Effector memory CD8-positive, alpha-beta T cell (primary cell): ENCODE measurements at places on chromosomes 1 and 21.
A peak's percentile ranks its signal among the peaks of the same experiment; 100 is the strongest.

GRCh38 chr1:1189111-1189510, 15.4 kb downstream of the TTLL10 start:
- no peak for DNase-seq

- DNase-seq = no peak
Measured at GRCh38 chr1:14067711-14068110, 367.7 kb downstream of the PRDM2 start.

DNA sequence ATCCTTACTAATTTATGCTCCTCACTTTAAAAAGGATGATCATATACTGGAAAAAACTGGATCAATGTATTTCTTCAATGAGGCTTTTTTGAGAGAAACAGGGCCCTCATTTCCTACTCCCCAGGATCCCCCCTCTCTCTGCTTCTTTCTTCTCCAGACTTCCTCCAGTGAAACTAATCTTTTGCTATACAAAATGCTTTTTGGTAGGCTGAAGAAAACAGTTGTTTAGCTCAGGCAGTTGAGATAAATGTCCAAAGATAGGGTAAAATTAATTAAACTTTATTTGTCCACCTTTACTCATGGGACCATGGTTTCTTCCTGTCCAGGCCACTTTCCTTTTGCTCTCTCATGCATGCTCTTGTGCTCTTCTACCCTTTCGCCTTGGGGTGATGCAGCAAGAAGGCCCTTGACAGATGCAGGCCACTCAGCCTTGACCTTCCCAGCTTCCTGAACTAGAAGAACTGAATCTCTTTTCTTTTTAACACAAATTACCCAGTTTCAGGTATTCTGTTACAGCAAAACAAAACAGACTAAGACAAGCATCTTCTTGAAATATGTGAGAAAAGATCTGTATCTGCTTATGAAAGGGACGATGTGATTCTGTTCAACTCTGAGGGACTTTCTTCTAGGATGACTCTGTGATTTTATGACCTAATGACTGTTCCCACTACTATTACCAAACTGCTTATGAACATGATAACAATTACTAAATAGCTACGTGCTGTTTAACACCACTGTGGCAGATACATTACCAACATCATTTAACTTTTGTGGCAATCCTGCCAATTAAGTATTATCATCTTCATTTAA, 63.7 kb downstream of the NVL start:
- no peak for DNase-seq

DNA sequence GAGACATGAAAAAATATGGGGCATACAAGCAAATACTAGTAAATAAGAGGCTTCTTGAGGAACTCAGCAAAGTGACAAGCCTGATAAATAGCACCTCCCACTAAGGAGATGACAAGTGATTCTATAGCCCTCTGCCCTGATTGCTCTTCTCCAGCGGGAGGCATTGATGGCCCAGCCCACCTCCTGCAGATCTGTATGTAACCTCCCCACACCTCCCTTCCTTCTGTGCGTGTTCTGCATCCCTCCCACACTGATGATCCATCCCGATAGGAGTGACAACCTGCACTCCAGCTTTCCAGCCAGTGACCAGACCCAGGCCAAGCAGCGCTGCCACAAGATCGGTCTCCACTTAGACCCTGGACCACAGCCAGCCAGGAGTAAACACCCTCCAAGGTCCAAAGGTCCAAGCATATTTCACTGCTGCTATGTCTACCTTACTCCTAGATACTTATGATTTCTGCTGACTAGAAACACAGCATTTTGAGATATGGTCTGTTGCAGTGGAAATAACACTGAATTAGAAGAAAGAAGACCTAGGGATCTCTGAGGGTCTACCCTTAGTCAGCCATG, 176.1 kb downstream of the BRINP2 start:
- DNase-seq = no peak

DNA sequence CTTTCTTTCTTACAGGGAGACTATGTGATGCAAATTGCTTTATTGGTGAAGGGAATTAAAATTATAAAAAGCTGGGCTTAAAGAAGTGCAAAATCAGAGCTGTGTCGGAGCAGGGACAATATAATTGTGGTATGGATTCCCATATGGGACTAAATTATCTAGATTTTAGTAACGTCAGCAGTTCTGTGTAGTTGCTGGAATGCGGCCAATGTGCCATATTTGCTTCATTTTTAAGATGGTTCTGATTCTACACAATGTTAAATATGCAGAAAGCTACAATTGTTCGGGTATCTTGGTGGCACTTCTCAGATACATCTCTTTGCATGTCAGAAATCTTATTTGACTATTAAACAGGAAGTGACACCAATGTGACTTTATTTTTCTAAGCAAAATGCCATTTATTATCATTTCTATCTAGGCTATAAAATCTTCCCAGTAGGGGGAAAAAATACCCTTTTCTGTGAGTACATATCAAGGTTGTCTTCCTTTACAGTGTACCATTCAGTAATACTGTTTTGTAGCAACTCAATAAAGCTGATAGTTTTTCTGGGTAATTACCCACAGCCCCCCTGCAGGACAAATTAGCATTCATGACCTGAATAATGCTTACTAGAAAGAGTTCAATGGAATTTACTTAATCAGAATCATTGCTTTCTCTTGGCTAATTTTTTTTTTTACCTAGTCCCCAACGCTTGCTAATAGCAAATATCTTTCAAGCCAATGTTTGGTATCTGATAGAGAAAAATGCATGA, 288.3 kb upstream of the ADGRL2 start:
- no peak for DNase-seq

- no peak for DNase-seq
Measured at GRCh38 chr1:203135636-203136305, 8.2 kb downstream of the ADORA1 start.

GRCh38 chr1:19869929-19870328, 12.3 kb upstream of the OTUD3 start:
- no peak for DNase-seq

DNA sequence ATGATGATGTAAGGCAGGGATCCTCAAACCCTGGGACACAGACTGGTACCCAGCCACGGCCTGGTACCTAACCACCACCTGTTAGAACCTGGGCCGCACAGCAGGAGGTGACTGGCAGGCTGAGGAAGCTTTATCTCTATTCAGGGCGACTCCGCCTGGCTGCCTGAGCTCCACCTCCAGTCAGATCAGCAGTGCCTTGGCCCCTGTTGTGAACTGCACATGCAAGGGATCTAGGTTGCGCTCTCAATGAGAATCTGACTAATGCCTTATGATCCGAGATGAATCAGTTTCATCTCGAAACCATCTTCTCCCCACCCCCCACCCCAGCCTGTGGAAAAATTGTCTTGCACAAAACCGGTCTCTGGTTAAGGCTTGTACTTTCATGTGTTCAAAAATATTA, 4.2 kb downstream of the RNPC3 start:
- no peak for DNase-seq

GRCh38 chr1:151995774-151996173, 2.1 kb upstream of the S100A10 start:
- no peak for DNase-seq

DNA sequence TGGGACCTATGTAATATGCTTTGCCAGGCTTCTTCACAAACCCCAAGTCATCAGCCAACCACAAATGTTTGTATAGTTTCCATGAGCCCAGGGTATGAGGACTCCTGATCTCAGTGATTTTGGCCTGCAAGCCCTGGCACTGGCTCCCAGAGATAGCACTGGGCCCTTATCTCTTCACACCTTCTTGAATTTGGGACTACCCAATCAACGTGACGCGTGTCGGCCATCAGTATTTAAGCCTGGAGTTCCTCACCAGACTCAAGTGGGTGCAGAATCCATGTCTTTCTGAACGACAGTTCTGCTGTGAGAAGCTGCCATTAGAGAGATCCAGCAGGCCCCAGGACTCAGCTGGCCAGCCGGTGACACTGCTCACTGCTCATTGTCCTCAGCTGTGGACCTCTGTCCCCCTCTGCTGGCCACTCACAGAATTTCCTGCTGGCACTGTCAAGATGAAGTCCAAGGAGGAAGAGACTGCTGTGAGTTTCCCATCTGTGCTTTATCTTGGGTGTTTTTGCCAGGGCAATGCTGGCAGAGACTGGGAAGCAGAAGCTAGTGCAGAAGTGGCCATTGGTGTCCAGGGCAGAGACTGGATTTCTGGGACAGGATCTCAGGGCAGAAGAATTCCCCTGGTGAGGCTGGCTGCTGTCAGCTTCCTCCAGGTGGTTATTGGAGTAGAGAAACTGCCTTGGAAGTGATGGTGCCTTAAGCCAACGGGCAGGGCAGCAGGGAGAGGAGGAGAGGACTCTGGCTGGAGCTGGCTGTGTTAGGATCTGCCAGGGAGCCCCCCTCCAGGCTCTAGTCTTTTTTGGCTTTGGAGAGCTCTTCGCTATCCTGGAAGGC, 28.4 kb downstream of the TMCC2 start:
- peak; percentile 81 for DNase-seq

- no peak for DNase-seq
Measured at GRCh38 chr1:62937634-62938296, 153.8 kb downstream of the ATG4C start.

GRCh38 chr1:110170766-110171733, 20.8 kb downstream of the SLC6A17 start:
- no peak for DNase-seq

DNA sequence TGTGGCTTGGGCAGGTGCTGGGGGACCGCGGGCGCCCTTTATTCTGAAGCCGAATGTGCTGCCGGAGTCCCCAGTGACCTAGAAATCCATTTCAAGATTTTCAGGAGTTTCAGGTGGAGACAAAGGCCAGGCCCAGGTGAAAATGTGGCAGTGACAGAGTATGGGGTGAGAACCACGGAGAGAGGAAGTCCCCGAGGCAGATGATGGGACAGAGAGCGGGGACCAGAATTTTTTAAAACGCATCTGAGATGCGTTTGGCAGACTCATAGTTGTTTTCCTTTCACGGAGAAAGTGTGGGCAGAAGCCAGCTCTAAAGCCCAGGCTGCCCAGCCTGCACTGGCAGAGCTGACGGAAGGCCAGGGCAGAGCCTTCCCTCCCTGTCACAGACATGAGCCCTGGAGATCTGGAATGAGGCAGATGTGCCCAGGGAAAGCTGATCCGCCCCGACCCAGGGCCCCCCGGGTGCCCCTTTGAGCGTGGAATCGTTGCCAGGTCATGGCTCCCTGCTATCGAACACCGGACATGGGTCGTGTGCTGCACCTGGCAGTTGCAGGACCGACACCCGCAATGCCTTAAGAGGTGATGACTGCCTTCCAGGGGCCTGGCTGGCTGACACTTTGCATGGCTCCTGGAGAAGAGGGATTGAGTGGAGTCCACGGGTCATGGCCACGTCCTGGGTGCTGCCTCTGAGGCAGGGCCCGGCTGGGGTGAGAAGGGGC, 6.5 kb upstream of the SLX9 start:
- DNase-seq = no peak

DNA sequence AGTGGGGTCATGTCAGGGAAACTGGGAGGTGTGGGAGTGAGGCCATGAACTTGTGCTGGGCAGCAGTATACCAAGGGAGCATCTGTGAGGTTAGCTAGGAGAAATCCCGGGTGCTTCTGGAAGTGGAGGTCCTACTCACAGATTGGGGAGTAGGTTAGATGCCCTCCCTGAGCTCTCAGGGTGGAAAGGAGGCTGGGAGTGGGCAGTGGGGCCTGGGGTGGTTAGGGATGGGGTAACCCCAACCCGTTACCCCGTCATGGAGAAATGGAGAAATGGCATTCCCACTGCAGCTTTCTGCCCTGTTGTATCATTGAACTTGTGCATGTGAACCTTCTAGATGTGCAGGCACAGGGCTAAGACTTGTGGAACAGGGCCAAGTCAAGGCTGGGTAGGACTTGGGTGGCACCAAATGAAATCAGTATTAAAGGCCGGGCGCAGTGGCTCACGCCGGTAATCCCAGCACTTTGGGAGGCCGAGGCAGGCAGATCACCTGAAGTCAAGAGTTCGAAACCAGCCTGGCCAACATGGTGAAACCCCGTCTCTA, 27.2 kb downstream of the EXOC8 start:
- DNase-seq = no peak

DNA sequence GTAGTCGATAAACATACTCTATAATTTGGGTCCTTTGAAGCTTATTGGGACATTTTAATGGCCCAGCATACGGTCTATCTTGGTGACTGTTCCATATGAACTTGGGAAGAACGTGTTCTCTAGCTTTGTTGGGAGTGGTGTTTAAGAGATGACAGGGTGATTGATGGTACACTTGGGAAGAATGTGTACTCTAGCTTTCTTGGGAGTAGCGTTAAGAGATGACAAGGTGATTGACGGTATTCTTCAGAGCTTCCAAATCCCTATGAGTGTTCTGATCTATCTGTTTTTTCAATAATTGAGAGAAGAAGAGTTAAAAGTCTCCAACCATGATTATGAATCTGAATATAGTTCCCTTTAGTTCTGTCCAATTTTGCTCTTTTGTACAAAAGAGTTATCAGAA, 9.4 kb downstream of the NPHP4 start:
- no peak for DNase-seq

GRCh38 chr1:10965546-10966226, 46.8 kb upstream of the TARDBP start:
- no peak for DNase-seq

DNA sequence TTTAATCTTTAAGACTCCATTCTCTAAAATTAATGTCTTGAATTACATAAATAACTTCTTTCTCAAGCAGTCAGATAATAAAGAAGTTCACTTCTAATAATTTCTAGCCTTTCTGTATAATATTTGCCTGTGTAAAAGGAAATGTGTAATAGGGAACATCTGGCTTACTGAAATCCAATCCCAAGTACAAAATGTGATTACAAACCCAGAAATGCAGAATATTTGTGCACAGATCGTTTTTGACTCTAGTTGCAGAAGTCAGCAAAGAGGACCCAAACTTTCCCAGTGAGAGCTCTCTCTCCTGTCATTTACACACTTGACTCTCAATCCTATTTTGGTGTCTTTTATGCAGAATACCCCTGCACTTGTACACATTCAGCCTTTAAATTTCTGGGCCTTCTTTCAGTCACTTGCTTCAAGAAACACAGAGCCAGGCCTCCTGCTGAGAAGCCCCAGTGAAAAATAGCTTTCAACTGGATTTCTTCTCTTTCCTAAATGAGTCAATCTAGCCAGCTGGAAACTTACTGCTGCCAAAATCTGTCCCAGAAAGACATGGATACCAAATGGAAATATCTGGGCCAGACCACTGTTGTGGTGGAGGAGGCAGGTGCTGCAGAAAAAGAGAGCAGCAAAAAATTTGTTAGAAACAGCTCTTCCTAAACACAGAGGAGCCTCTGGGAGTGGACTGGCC, 68.5 kb upstream of the ADAM30 start:
- no peak for DNase-seq

DNA sequence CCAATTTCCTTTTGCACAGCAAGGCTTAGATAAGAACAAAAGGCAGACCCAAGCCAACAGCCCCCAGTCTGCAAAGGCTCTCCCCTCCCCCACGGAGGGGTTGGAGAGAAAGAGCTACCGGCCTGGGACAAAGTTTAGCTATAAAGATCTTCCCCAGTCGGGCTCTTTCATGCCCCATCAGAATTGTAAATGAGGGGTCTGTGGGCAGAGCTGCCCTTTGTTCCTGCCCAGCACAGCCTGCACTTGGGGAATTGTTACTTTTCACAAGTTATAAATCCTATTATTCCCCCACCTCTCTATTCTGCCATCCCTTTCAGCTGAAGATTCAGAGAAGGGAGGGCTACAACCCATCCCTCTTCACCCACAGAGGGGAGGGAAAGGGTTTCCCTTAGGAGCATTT, 3.5 kb downstream of the MYCL start:
- DNase-seq = no peak

GRCh38 chr1:207033302-207033701, 746 bp upstream of the C1orf116 start:
- DNase-seq = no peak
